Kidney epithelial cell (primary cell): ENCODE measurements at places on chromosomes 11 and 22.

- DNase-seq: no peak
Observed at GRCh38 chr11:2987881-2988861, 4.0 kb downstream of the NAP1L4 start.

GRCh38 chr22:19022755-19023154, 86.7 kb upstream of the PRODH start:
- no peak for DNase-seq

GRCh38 chr11:63922673-63923192, 5.8 kb upstream of the RCOR2 start:
- no peak for DNase-seq

DNA sequence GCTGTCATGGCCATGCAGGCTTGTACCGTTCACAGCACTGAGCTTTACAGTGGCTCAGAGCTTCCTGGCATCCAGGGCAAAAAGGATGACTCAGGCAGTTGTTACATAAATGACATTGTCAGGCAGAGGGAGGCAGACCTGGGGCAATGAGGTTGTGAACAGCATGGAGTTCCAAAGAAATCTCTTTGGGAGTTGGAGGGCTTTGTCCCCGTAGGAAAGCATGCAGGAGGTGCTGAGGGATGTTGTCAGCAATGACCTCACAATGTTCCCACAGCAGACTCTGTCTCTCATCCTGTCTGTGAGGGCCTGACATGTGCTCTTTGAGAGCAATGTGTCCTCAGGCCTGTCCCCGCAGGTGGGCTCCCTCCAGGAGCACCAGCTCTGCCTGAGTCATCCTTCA, 25.9 kb upstream of the PDE2A start:
- DNase-seq: no peak

- DNase-seq: no peak
Observed at GRCh38 chr11:119236891-119237290, 30.8 kb downstream of the CBL start.

GRCh38 chr11:117663414-117663813, 133.6 kb downstream of the DSCAML1 start:
- DNase-seq: no peak

DNA sequence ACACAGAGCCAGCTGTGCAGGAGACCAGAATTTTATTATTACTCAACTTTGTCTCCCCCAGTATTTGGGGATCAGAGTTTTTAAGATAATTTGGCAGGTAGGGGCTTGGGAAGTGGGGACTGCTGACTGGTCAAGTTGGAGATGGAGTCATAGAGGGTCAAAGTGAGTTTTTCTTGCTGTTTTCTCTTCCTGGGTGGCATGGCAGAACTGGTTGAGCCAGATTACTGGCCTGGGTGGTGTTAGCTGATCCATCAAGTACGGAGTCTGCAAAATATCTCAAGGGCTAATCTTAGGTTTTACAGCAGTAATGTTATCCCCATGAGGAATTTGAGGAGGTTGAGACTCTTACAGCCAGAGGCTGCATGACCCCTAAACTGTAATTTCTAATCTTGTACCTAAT, 153.5 kb downstream of the OR4C45 start:
- DNase-seq: no peak

- DNase-seq: no peak
Observed at GRCh38 chr11:85914425-85914824, 59.2 kb downstream of the CCDC83 start.

DNA sequence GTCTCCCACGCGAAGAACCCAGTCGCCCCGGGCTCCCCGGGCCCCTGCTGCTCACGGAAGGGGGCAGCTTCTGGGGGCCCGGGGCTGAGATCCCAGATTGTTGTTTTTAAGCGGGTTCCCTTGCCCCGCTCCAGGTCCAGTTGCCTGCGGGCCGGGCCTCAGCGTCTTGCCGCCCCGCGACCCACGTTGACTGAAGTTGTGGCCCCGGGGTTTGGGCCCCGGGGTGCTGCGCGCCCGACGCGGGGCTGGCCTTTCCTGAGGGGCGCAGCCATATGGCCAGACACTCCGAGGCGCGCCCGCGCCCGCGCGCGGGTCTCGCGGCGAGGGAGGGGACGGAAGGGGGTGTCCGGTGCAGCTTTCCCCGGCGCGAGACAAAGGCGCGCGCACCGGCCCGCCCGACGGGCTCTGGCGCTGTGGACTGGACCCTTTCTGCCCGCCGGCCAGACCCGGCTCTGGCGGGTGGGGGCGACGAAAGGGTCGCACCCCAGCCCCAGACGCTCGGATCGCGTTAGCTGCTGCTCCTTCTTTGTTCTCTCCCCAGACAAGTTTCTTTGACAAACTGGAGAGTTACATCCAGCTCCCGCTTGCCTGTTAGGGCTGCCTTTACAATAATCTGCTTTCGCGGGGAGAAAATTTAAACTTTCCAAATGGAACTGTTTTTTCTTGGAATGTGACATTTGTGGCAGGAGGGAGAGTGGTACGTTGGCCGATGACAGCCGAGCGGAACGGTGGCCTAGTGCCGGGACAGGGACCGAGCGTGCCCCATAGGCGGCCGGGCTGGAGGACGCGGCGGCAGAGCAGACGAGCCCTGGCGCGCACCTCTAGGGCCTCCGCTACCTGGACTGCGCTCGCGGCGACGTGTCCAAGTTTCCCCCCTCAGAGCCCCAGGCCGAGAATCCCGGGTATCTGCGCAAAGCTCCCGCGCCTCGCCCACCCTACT, 716 bp downstream of the AMOTL1 start:
- no peak for DNase-seq

DNA sequence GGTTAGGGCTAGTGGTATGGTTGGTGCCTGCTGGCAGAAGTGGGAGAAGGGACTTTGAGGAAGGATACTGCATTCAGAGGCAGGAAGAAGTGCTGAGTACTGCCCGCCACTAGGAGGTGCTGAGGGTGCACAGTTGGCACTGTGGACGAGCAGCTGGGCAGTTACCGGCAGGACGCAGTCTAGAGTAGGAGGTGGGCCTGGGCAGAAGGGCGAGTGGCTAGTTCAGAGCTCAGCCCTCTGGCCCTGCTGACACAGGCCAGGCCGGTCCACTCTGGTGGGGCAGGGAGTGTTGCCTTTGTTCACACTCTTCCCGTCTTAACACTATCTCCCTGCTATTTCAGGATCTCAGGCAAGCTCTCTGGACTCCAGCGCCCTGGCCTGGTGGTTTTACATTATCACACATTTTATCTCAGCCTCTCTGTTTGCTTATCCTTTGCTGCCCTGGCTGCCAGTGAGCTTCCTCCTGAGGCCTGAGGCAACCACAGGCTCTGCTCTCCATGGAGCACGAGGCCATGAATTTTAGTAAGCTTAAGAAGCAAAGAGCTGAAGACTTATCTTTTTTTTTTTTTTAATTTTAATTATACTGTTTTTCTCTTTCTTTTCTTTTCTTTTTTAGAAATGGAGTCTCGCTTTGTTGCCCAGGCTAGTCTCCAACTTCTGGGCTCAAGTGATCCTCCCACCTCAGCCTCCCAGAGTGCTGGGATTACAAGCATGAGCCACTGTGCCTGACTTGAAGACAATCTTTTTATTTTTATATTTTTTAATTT, 26.9 kb downstream of the SNAP29 start:
- DNase-seq: no peak

- no peak for DNase-seq
Observed at GRCh38 chr11:13889552-13890249, 72.8 kb upstream of the SPON1 start.

GRCh38 chr11:107263844-107264563, 193.6 kb downstream of the CWF19L2 start:
- no peak for DNase-seq

DNA sequence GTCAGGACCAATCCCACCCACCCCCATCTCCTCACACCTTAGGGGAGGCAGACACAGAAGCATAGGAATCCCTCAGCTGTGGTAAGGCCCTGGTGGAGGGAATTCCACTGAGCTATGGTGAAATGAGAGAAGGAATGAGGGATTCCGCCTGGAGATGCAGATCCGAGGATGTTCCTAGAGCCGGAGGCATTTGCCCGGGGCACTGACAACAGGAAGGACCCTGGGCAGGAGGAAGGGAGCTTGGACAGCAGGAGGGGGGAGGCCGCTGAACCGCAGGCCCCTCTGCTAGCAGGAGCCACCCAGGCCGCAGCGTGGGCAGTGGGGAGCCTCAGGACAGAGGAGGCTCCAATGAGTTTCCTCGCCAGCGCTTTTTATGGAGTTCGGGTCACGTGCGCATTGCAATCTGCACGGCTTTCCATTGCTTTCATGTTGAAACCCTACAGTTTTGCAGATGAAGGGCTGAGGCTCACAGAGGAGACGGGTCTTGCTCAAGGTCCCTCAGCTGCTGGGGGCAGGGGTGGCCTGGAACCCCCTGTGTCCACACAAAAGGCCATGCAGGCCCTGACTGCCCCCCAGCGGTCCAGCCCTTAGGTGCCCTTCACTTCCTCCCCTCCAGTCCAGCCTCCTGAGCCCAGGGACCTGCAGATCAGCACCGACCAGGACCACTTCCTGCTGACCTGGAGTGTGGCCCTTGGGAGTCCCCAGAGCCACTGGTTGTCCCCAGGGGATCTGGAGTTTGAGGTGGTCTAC, 15.5 kb downstream of the CSF2RB start:
- no peak for DNase-seq

DNA sequence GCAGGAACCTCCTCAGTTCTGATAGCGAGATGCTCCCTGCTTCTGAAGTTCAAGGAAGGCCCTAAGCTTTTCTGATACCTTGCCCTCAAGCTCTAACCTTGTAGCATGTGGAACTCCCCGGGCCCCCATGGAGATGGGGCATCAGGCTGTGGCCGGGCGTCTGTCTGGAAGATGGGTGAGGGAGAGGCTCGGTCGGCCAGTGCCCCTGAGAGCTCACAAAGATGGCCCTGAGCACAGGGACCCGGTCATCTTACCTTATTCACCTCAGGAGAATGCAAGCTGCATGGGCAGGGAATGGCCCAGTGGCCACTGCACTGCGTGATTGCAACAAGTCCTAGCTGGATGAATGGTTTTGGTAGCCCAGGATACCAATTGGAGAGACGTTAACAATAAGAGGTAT, 830.3 kb downstream of the TBC1D22A start:
- DNase-seq: no peak

DNA sequence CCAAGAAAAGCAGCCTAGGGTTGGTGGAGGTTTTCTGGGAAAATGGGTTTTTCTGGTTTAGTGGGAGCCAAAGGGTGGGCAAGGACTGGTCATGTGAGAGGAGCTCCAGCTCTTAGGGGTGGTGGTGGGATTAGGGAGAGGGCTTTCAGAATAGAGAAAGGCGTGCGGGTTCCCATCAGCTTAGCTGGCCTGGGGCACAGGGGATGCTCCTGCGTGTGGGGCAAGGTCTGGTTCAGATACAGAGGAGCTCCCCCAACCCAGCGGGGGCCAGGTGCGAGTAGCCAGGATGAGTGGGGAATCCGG, 644 bp downstream of the TMEM134 start:
- DNase-seq: no peak

DNA sequence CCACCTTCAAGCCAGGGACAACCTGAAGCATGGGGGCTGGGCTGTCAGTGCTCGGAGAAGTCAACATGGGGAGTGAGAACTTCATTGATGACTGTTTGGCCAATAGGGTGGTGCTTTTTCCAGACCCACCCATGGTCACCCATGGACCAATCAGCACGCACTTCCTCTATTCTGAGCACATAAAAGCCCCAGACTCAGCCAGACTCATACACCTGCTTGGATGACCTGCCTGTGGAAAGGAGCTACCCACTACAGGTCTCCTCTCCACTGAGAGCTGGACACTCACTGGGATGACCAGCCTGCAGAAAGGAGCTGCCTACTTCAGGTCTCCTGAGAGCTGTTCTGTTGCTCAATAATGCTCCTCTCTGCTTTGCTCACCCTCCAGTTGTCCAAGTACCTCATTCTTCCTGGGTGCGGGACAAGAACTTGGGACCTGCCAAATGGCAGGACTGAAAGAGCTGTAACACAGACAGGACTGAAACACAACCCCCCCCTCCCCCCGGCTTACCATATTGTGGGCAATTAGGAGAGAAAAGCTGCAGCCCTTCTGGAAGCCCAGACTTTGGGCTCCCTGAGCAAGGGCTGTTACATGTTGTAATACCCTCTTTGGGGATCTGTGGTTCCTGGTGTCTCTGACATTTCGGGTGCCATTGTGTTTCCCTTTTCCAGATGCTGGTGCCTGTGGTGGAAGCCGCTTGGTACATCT, 44.4 kb upstream of the WNT11 start:
- DNase-seq: no peak

DNA sequence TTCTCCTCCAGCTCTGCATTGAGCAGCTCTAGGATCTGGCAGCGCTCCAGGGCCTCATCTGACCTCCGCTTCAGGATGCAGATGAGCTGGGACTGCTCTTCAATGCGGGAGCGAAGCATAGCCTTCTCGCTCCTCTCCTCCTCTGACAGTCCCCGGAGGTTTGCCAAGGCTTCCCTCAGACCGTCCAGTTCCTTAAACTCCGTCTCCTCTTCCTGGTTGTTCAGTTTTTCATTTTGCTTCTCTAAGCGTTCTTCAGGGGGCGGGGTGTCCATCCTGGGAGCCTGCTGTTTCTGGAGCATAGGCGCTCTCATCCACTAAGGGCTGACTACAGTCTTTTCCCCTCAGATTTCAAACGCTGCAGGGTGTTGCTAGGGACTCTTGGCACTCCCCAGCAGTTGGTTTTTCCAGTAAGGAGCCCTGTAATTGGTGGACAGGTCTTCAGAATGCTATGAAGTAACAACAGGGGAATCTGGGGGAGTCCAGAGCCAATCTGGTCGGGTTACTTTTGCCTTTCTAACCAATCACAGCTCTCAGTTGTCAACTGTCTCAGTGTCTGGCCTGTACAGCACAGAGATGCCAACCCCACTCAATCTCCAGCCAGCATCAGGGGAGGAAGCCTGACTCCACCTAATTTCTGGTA, at the start of gene CCDC89:
Gene CCDC89 (minus strand): TSS at position 376 of the 640 bp plus-strand sequence. CDS start 65 bp downstream, at position 311.
- peak; percentile 90 for DNase-seq

DNA sequence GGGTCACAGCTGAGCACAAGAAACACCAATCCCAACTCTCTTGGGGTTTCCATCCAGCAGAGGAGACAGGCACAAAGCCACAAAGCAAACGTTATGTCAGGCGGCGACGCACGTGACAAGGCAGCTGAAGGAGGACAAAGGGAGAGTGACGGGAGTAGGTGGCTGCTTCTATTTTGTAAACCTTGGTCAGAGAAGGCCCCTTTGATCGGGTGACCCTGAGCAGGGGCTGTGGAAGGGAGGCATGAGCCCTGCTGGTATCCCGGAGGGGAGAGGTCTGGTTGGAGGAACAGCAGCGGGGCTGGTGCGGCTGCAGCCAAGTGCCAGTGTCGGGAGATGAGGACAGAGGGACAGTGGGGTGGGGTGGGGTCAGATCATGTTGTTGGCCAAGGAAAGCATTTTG, 17.3 kb upstream of the RFPL3 start:
- DNase-seq: no peak

DNA sequence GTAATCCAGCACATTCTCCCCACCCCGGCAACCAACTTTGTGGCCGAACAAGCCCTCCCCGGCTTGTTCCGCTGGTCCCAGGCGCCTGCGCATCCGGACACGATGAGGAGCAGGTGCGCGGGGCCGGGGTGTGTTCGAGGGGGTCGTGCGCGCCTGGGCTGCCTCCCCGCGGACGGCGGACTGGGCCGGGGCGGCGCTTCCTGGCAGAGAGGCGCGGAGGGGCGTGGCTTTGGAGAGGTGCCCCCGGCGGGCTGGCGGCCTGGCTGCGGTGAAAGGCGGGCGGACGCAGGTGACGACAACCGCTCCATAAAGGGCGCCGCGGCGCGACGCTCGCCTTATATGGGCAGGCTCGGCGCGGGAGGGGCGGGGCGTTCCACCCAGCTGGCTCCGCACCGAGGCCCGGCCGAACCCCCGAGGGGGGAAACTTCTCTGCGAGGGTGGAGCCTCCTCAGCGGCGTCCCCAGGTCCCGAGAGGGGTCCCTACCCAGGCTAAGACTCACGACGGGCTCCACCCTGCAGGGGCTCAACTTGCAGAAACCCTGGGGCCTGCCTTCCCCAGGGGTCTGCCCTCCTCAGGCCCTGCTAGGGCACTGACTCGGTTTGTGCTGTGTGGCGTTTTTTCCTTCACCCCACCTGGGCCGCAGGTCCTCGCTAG, 26.4 kb downstream of the TXN2 start:
- peak; percentile 54 for DNase-seq
